NK-92 treated with Interleukin-12 subunit alpha and Interleukin-12 subunit beta, amount 100 ng/mL, for 24 hours (cell line): ENCODE measurements at places on chromosomes 4 and X.
A peak's percentile ranks its signal among the peaks of the same experiment; 100 is the strongest.

DNA sequence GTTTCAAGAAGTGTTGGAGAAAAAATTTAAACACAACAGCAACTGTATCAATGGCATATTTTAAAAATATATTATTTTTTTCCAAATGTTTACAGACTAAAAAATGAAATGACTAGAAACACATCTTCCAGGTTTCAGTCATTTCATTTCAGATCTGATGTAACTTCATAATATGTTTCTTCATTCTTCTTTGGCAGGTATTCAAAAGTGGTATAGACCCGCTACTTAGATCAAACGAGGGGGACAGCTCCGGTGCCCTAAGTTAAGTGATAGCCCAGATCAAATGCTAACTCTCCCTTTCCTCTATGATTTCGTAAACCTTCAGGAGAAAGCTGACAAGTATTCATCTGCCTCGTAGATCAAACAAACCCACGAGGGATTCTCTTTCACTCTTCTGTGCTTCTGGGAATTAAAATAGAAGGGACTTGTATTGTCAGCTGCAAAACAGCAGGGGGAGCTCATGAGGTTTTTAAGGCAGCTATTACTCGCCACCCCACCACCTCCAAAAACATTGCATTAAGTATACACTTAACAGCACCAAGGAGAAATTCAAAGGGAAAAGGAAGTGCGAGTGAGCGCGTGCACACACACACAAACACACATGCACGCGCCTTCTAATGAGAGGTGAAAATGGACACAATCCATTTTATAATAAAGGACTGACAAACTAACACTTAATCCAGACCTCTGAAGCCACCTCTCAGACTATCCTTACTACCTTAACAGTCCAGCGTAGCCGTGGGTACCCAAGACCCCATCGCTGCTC is 21.4 kb downstream of the HELT start:
- DNase-seq: peak; percentile 35

- no peak for DNase-seq
These were observed 1.1 kb downstream of the MECP2 start for GRCh38 chrX:154096140-154097002.

- DNase-seq: no peak
These were observed 26.9 kb upstream of the CYBB start for GRCh38 chrX:37752936-37753335.

DNA sequence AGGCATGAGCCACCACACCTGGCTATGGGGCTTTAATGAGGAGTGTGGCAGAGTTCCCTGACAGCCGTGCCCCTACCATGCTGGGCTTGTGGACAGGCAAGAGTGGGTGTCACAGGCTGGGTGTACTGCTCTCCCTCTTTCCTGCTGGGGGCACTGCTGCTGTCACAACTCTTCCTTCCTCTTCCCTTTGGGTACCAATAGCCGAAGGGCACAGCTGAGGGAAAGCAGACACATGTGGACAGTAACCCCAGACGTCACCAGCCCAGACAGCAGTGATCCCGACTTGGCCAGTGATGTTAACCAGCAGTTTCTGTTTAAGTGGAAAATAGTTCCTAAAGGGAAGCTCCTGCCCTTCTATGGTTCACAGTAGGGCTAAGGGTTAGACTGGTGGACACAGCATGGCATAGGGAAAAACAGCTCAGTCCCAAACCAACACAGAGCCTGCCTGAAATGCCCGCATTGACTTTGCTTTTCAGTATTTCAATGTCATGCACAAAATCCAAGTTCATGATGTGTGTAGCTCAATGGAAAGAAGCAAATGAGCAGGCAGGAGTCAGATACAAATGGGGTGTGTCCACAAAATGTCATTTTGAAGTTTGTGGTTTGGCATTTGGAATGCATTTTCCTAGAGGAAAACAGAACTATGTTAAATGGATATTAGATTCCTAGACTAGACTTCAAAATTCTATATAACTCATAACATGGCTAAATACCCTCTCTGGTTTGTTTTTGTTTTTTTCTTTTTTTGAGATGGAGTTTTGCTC is 24.9 kb upstream of the DDX3X start:
- no peak for DNase-seq

DNA sequence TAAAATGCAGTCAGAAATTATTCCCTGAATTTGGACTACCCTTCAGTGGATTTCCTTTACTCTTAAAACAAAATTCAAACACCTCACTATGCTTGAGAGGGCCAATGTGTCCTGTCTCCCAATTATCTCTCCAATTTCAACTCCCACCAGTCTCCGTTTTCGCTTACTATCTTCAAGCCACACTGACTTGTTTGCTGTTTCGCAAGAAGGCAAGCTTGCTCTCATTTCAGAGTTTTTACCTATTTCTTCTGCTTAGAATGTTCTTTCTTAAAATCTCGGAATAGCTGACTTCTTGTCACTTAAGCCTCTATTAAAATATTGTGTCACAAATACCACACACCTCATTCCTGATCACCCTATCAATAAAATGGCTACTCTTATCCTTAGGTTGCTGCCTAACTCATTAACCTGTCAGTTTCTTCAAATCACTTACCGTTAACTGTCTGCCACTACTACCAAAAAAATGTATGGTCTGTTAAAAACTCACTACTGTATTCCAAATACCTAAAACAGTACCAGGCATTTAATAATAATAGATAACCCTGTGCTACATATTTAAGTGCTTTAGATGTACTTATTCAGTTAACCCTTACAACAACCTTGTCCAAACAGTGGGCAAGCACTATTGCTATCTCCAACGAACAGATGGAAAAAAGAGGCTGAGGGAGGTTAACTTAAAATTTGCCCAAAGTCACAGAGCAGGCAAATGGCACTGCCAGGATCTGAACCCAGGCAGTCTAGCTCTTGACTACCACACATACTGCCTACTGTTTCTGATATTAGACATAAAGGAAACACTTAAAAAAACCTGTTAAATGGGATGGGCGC is 2.9 kb downstream of the UBA6 start:
- DNase-seq: no peak

DNA sequence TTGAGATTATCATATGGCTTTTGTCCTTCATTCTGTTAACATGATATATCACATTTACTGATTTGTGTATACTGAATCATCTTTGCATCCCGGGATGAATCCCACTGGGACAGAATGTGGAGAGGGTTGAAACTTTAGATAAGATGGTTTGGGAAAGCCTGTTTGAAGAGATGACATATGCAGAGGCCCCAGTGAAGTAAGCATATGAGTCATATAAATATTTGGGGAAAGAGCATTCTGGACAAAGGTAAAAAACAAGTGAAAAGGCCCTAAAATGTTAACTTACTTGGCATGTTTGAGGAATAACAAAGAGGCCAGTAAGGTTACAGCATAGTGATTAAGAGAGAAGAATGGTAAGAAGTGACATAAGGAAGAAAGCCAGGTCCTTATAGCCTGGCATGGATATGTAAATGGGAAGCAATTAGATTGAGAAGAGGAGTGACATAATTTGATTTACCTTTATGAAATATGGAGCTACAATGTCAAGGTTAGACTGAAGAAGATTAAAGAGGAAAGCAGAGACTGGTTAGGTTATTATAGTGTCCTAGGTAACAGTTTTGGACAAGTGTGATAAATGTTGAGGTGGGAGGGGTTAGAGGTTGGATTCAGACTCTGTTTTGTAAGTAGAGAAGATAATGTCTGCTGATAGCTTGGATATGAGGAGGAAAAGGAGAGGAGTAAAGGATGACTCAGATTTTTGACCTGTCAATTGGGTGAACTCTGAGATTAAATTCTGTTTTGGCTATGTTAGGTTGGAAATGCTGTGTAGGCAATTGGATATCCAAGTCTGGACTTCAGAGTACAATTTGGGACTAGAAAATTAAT is 54.6 kb upstream of the DRP2 start:
- DNase-seq: no peak

GRCh38 chrX:40964633-40965586 is 120.3 kb upstream of the USP9X start:
- no peak for DNase-seq

GRCh38 chr4:23911675-23912455 is 22.0 kb upstream of the PPARGC1A start:
- DNase-seq: no peak

DNA sequence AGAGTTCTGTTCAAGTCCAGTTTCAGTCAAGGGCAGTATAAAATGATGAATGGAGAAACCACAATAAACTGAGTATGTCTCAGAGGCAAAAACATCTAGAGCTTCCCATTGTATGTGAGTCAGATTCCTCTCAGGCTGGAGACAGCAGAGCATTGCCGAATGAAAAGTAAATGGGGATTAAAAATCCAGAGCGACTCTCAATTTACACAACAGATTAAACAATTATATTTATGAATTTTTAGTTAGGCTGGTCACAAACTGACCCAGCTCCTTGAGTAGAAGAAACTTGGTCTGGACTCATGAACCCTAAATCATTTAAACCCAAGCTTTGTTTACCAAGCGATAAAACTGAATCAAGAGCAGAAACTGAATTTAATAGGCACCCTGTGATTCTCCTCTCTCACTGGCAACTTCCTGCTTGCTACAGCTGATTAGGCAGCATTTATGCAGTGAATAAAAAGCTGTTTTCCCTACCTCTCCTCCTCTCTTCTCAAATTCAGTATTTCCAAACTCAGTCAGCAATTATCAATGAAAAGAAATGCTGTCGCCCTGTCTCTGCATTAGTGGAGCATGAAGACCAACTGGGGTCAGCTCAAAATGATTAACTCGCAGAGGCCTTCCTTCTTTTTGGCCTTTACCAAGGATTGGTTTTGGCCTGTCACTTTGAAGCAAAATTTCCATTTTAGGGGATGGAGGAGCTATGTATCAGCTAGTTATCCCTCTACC is 568.0 kb downstream of the PDHA2 start:
- no peak for DNase-seq

GRCh38 chrX:85808217-85808616 is 239.1 kb downstream of the CHM start:
- DNase-seq: no peak

GRCh38 chr4:152677117-152677516 is 2.7 kb downstream of the TMEM154 start:
- DNase-seq: no peak

DNA sequence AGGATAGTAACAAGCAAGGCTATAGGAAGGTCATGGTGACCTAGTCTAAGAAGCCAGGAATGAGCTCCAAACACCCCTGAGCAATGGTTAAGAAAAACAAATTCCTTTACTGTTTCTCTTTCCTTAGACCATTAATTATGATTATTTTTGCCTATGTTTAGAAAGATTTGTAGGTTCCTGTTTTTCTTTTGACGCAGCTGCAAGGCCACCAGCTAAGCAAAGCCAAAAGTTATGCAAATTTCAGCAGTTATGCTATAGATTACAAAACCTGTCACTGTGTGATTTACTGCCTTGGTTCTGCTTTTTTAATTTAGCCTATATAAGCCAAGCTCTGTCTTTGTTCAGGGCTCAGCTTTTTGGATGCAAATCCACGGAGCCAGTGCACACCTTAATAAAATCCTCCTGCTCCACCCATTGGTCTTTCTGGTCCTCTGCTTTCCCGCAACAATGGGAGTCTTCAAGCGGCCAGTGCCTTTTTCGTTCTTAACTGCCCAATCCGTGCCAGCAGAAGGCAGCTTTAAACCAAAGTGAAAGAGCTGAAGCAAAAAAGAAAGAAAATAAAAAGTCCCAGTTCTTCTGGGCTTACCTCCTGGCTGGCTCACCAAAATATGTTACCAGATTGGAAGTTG is 1.4 kb upstream of the CEP135 start:
- DNase-seq: no peak

DNA sequence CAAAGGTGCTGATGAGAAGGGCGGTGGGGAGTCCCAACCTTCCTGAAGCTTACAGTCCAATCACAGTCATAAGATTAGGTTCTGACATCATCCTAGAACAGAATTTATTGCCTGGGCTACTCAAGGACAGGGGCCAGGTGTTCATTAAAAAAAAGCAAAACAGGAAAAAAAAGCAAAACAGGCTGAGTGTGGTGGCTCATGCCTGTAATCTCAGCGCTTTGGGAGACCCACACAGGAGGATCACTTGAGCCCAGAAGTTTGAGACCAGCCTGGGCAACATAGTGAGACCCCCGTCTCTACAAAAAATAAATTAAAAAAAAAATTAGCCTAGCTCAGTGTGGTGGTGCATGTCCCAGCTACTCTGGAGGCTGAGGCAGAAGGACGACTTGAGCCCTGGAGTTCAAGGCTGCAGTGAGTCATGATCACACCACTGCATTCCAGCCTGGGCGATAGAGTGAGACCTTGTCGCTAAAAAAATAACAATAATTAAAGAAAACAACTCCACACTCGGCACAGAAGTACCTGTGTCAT is 3.0 kb downstream of the RAB9A start:
- DNase-seq: no peak
